A549 treated with RU486 at 1 μM for 4 hours (cell line): ENCODE measurements at places on chromosomes 7 and 10. TPM values are rescaled to one million over a fixed set of nuclear protein-coding genes. Genes with fewer than 3 reads are reported as not detected.

The TFEC gene
- 0.06 TPM in 1 of 5 replicates, not detected in the others for total RNA-seq

The BTBD16 gene
- total RNA-seq, result 0.32 to 0.80 TPM (median 0.49 TPM) in 5 replicates

The SPDYE8 gene
- total RNA-seq, result not detected in 5 replicates

The MALRD1 gene
- not detected in 5 replicates for total RNA-seq

The DDC gene
- 0.77 to 1.8 TPM (median 1.2 TPM) in 5 replicates for total RNA-seq

The CALML3 gene
- not detected in 5 replicates for total RNA-seq

The GATA3 gene
- 4.0 to 6.6 TPM (median 5.3 TPM) in 5 replicates for total RNA-seq

The WDR86 gene
- total RNA-seq, result 0.18 to 0.22 TPM (median 0.19 TPM) in 3 of 5 replicates, not detected in the others

The CLDN3 gene
- total RNA-seq, result 1.4 to 3.4 TPM (median 2.9 TPM) in 5 replicates

The FAM237B gene
- not detected in 5 replicates for total RNA-seq

The CALU gene
- 118 to 220 TPM (median 154 TPM) in 5 replicates for total RNA-seq
